ENCODE measurements at places on chromosomes 6 and 20.

DNA sequence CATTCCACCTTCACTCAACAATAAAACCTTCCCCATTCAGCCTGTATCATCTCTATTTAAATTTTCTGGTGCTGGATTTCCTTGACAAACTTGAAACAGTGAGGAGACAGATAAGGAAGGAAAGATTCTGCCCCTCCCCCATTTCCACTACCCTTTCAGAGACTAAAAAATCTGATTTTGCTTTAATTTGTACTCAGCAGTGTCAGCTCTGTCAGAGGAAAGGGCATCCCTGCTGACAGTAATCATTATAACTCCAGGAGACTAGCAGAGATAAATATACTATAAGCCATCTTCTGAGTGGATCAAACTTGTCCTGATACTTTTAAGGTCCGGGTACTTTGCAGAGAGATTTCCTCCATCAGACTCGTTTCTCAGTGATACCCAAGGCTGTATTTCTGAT is 155.6 kb downstream of the SAMD5 start:
- peak; percentile 33 for DNase-seq

- DNase-seq: no peak
These were observed 44.4 kb downstream of the PACSIN1 start for GRCh38 chr6:34510299-34510698.

- DNase-seq: peak; percentile 32
These were observed 218.9 kb downstream of the EYA2 start for GRCh38 chr20:47113362-47114109.

- no peak for DNase-seq
These were observed 12.2 kb upstream of the NCOA5 start for GRCh38 chr20:46101957-46102356.

DNA sequence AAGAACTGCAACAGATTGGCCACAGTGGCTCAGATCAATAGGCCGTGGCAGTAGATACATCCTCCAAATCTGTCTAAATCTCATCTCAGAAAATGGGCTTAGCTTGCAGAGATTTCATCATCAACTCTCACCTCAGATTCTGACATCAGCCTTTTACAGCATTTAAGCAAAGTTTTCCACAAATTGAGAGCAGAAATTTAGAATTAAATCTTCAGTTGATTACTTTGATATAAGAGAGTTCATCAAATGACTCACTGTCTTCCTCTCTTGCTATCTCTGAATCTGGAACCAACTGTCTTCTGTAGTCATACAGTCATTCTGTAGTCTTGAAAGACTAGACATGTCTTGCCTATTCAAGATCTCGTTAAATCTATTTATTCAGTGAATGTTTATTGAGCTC is 45.2 kb upstream of the CTAGE9 start:
- DNase-seq: no peak

- peak; percentile 95 for DNase-seq
These were observed 3.4 kb upstream of the NSFL1C start for GRCh38 chr20:1469925-1470571.

DNA sequence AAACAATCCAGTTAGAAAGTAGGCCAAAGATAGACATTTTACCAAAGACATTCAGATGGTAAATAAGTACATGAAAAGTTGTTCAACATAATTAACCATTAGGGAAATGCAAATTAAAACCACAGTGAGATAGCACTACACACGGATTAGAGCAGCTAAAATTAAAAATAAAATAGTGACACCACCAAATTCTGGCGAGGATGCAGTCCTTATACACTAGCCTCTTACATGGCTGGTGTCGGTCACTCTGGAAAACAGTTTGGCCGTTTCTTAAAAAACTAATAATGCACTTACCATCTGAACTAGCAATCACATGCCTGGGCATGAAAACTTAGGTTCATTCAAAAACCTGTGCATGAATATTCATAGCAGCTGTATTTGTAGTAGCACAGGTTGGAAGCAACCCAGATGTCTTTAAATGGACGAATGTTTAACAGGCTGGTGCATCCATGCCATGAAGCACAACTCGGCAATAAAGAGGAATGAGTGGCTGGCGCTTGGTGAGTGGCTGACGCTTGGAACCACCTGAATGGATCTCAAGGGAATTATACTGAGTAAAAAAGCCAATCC is 77.0 kb downstream of the FAM120B start:
- no peak for DNase-seq

DNA sequence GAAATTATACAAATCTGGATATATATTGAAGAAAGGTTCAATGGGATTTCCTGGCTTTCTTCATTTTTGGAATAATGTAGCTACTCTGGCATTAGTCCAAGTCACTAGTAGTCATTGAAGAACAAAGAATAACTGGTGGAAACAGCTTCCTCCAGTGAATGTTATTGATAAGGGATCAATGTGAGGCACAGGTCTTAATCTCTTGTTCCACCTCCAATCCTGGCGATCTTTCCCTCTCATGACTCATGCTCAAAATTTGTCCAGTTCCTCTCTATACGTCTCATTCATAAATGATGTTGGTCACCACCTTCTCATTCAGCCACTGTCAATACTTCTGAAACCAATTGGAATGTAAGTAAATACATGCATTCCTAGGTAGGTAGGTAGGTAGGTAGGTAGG is 185.0 kb upstream of the BMP2 start:
- no peak for DNase-seq

GRCh38 chr6:78909391-78909790 is 42.0 kb downstream of the IRAK1BP1 start:
- peak; percentile 40 for DNase-seq

DNA sequence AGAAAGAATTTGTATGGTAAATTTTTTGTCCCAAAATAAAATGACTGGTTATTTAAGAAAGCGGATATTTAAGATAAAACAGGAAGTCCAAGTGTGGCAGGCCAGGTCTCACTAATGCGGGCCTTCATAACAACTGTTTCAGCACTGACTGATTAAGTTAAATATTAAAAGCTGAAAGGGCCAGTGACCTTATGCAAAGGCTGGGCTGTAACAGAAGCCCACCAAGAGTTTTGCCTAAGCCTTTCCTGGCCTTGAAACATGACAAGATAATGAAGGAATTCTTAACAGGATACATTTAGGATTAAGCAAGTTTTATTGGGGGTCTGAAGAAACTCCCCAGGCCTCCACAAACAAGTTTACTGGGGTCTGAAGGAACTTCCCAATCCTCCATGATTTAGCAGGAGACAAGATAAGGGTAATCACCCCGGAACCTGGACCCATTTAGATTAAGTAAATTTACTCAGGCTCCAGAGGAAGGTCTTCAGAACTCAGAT is 36.3 kb downstream of the ZNF133 start:
- no peak for DNase-seq

GRCh38 chr20:34876406-34877282 is at the start of gene ACSS2:
ACSS2 (plus strand) TSS chr20:34876612; CDS start chr20:34876646, 34 bp downstream.
- DNase-seq: no peak

DNA sequence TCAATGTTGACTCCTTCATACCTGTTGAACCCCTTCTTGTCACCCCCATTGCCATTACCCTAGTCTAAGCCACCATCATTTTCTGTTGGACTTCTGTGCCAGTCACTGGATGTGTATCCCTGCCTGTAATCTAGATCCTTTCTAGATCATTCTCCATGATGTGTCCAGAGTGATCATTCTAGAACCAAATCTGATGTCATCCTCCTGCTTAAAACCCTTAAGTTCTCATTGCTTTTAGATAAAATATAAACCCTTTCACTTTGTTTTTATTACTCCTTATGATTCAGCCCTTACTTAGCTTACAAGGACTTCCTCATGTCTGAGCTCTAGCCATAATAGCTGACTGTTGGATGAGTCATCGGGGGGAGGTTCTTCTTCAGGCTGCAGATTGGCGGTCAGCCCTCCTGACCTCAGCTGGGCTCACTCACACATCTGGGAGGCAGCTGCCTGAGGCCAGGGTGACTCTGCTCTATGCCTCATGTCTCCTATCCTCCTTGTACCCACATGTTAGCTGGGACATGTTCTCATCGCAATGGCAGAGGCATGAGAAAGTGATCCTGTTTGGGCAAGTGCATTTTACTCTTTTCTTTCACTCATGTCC is 287.6 kb downstream of the ESR1 start:
- peak; percentile 90 for DNase-seq

DNA sequence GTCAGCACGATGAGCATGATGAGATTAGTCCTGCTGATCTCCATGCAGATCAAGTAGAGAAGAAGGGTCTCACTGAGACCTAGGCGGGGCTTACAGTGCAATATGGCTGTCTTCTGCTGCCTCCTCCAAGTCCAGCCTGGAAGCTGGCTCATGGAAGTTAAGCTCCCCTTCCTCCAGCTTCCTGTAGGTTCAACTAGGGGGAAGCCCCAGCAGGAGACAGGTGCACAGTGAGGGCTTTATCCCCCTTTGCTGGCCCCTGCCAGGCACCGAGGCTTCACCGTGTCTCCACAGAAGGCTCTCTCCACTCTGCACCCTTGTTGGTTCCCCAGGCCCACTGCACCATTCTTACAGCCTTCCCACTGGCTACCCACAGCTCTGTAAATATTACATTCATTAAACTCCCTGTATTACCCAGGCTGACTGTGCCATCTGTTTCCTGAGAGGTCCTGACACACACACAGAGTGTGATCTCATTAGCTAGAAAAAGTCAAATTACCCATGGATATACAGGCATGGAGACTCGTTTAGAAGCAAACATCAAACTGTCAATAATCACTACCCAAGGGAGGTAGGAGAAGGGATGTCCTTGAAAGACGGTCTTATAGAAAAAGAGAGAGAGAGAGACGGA is 90.4 kb downstream of the SLC2A10 start:
- DNase-seq: no peak

- DNase-seq: no peak
These were observed 166.7 kb downstream of the PRKN start for GRCh38 chr6:162560891-162561290.

- peak; percentile 20 for DNase-seq
These were observed 1.9 kb downstream of the GRM4 start for GRCh38 chr6:34143884-34144580.

GRCh38 chr20:51862796-51863195 is 60.5 kb upstream of the SALL4 start:
- DNase-seq: no peak

GRCh38 chr6:56927538-56928453 is 27.1 kb upstream of the BEND6 start:
- peak; percentile 40 for DNase-seq

DNA sequence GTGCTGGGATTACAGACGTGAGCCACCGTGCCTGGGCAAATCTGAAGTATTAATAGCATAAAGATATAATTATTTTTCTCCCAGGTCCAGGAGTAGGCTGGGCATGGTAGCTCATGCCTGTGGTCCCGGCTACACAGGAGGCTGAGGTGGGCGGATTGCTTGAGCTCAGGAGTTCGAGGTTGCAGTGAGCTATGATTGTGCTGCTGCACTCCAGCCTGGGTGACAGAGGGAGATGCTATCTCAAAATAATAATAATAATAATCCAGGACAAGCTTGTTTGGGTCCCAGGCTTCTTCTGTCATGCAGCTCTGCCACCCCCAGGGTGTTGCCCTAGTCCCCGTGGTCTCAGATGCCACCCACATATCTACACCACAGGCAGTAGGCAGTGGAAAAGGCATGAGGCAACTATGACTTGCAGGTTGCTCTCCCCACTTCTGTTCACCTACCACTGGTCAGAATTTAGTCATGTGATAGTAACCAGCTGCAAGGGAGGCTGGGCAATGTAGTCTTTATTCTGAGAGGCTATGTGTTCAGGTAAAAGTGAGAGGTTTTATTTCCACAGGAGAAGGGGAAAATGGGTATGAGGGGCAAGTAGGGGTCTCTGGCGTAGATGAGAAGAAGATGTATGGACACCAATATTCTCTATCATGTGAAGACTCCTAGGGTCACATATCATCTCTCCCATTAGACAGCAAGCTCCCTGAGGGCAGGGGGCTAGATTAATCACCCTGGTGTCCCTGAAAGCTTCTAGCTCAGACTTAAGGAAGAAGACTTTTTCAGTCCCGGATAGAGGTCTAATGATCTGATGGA is 25.7 kb downstream of the TCF15 start:
- DNase-seq: peak; percentile 67

DNA sequence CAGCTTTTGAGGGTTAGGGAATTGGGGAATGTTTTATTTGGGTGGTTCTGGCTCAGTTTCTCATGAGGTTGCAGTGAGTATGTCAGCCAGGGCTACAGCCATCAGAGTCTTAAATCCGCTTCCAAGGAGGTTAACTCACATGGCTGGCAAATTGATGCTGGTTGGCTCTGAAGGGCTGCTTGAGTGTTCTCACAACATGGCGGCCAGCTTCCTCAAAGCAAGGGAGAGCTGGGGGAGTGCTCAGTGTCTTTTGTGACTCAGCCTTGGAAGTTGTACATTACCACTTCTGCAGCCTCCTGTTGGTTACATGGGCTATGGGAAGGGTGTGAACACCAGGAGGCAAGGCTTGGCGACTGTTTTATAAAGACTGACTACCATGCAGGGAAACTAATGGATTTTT is 17.8 kb upstream of the PPP1R3G start:
- DNase-seq: no peak

DNA sequence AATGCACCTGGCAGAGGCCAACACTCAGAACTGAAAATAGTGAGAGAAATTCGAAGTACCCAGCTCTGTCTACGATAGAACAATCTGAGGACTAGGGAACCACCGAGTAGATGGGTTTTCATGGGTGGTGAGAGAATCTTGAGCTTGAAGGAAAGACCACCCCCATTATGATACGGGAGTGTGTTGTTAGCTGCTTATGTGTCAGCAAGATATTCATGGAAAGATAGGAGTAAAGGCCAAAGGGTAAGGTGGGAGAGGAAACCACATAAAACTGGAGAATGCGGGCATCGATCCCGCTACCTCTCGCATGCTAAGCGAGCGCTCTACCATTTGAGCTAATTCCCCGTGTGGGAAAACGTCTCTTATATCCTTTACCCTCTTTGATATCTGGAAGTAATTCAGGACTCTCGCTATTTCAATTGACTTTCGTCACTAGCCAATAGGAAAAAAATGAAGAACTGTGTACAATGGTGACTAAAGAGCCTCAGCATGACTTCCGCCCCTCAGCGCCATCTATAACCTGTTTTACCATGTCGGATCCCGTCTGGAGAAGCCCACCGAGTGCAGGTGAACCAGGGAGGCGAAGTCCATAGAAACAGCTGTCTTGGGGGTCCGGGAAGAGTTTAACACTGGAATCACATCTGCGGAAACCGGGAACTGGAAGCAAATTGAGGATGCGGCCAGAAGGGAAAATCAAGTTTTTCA is 25.0 kb upstream of the ABT1 start:
- DNase-seq: peak; percentile 98

GRCh38 chr6:29414588-29414987 is at the start of gene OR12D1:
OR12D1 (plus strand) TSS chr6:29414928.
- DNase-seq: peak; percentile 32

DNA sequence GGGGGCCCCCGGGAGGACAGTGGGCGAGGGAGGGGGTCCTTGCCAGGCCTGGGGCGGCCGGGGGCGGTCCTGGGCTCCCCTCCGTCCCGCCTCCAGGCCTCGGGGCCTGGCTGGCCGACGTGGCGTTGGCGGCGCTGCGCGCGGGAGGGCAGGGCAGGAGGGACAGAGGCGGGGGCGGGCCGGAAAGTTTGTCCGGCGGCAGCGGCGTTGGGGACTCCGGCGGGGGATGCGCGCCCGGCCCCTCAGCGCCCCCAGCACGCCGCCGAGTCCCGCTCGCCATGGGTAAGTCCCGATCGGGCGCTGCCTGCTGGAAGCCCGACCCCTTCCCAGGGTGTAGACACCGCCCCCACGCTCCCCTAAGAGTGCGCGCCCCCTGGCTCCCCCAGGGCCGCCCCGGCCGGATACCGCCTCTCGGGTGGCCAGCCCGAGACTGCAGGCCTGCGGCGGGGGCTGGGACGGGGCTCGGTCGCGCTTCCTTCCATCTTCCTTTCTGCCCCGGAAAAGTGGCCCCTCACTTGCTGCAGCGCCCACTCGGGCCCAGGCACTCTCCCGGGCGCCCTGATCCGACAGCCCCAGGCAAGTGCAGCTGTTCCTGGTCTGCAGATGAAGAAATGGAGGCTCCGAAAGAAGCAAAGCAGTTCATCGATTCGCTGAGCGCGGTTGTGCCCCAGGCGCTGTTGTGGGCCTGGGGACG is at the start of gene SLC2A10:
SLC2A10 (plus strand) TSS at position 191 of the 694 bp plus-strand sequence; CDS start at position 279, 88 bp downstream.
- DNase-seq: peak; percentile 70

- no peak for DNase-seq
These were observed 14.2 kb downstream of the NHSL1 start for GRCh38 chr6:138485005-138485545.
